ENCODE measurements at places on chromosomes 6 and 20.

GRCh38 chr20:52270001-52270606 lies 78.5 kb upstream of the ZFP64 start:
- DNase-seq, result no peak

DNA sequence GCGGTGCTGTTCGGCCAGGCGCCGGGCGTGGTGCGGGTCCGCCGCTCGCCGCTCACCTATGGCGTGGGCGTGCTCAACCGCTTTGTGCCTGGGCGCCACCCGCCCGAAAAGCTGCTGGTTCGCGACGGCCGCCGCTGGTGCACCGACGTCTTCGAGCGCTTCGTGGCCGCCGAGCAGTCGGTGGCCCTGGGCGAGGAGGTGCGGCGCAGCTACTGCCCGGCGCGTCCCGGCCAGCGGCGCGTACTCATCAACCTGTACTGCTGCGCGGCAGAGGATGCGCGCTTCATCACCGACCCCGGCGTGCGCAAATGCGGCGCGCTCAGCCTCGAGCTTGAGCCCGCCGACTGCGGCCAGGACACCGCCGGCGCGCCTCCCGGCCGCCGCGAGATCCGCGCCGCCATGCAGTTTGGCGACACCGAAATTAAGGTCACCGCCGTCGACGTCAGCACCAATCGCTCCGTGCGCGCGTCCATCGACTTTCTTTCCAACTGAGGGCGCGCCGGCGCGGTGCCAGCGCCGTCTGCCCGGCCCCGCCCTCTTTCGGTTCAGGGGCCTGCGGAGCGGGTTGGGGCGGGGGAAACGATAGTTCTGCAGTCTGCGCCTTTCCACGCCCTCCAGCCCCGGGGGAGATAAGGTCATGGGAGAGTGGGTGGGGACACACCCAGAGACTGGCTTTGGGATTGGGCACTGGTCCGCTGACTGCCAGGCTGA lies 15.7 kb downstream of the ADISSP start:
- no peak for DNase-seq

DNA sequence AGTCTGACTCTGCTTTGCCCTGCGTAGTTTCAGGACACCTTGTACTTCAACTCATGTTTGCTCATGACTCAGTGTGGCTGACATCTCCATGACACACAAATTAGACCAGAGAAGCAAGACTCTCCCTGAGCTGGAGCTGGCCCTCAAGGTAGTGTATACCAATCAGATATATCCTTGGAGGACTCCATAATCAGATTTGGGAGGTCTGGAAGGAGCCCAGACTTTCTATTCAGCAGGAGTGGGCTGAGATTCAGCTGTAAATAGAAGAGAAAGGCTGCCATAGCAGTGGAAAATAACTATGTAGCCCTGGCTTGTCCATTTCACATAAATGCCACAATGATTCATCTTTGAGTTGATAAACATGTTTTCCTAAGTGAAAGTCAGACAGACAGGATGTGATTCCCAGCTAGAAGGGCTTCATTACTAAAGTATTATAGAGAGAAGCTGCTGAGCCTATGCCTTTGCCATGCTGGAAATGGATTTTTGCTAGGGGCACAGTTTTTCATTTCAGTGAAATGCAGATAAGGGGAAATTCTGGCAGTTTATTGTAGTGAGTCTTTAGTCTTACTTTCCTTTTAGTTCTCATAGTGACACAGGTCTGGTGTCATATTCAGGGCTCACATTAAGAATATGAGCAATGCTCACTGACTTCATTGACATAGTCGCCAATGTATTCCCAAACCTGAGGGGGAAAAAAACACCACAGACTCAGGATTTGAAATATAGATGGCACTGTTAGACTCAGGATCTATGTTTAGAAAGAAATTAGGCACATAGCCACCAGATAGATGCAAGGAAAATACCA lies 95.3 kb downstream of the CLVS2 start:
- no peak for DNase-seq

DNA sequence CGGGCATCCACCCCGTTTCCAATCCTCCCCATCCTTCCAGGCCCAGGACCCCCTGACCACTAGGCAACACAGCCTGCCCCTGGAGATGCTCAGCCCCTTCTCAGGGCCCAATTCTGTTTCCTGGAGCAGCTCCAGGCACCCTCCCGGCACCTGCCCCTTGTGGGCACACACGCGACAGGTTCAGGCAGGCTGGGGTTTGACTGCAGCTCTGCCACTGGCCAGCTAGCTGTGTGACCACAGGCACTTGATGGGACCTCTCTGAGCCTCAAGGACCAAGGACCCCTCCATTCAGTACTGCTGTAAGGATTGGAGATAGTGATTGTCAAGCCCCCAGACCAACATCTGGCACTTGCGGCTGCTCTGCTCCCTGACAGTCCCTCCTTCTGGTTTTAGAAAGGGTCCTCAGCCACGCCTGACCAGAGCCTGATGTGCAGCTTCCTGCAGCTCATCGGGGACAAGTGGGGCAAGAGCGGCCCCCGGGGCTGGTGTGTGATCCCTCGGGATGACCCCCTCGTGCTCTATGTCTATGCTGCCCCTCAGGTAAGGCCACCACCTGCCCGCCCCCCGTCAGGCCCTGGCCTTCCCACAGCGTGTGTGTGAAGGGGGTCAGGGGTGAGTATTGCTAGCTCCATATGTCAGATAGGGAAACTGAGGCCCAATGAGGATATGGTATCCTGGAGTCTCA lies 21.7 kb downstream of the FGD2 start:
- no peak for DNase-seq

GRCh38 chr6:33216117-33216649 lies 7.9 kb downstream of the RING1 start:
- DNase-seq, result no peak

- DNase-seq, result no peak
These were observed 29.2 kb downstream of the SLC22A23 start for GRCh38 chr6:3427687-3428085.

DNA sequence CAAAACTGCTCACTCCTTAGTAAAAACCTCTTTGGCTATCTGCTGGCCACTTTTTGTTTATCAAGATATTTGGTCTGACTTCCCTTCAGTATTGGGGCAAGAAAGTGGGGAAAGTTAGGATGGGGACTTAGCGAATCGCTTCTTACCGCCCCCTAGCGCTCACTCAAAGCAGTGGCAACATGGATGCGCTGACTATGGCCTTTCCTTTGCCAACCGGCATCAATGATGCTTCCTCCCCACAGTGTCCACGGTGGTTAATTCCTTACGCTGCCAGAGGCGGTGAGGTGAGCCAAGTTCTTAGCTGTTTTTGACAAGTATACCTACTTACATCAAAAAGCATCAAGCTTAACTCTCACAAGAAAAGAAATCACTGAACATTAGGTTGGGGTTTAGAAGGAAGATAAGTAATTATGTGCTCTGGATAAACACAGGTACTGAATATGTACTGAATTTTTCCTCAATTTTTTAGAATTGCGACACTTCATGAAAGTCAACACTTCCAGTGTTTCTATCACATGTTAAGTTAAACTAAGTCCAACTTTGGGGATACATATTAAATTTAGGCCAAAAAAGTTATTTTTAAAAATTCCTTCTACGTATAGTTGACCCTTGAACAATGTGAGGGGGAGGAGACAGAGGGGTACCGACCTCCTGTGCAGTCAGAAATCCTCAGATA lies 86.7 kb downstream of the GMDS start:
- no peak for DNase-seq

- DNase-seq, result peak; percentile 22
These were observed 878 bp upstream of the PNRC1 start for GRCh38 chr6:89079511-89080234.

GRCh38 chr20:34896086-34896621 lies 19.7 kb downstream of the ACSS2 start:
- no peak for DNase-seq

DNA sequence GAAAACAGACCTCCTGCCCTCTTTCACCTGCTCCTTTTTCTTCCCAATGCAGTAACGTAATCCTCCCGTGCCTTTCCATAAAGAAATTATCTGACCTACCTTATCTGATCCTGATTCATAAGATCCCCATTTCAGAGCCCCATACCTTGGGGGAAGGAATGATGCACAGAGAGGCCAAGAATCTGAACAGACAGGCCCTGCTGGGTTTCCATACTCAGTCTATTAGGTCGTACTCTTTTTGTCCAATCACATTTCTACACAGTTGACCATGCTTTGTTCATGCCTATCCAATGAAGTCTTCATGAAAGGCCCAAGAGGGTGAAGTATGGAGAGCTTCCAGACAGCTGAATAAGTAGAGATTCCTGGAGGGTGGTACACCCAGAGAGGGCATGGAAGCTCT lies 25.3 kb downstream of the SRPK1 start:
- DNase-seq, result no peak

GRCh38 chr6:57216235-57217101 lies 5.6 kb downstream of the RAB23 start:
- no peak for DNase-seq
